ENCODE measurements at places on chromosomes 3 and 15.

- DNase-seq: no peak
These were observed 88.9 kb upstream of the OSBPL11 start for GRCh38 chr3:125684199-125684598.

DNA sequence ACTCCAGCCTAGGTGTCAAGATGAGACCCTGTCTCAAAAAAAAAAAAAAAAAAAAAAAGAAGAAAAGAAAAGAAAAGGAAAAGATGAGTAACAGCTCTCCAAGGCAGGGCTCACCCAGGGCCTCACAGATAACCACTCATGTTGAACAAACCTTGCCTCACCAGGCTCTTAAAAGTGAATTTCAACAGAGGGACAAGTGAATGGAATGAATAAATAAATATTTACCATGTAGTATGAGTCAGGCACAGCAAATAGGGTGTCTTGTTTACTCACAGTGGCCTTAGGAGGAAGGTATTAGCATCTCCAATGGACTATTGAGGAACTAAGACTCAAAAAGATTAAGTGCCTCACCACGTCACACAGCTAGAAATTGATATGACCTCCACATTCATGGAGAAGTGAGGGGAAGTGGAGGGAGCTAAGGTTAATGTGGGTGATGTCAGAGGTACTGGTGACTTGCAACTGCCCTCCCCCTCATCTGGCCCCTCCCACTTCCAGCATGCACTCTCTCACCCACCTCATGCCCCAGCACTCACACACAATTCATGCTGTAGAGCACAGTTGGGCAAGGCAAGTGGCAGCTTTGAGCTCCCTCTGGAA, 255.5 kb downstream of the UACA start:
- DNase-seq: no peak

DNA sequence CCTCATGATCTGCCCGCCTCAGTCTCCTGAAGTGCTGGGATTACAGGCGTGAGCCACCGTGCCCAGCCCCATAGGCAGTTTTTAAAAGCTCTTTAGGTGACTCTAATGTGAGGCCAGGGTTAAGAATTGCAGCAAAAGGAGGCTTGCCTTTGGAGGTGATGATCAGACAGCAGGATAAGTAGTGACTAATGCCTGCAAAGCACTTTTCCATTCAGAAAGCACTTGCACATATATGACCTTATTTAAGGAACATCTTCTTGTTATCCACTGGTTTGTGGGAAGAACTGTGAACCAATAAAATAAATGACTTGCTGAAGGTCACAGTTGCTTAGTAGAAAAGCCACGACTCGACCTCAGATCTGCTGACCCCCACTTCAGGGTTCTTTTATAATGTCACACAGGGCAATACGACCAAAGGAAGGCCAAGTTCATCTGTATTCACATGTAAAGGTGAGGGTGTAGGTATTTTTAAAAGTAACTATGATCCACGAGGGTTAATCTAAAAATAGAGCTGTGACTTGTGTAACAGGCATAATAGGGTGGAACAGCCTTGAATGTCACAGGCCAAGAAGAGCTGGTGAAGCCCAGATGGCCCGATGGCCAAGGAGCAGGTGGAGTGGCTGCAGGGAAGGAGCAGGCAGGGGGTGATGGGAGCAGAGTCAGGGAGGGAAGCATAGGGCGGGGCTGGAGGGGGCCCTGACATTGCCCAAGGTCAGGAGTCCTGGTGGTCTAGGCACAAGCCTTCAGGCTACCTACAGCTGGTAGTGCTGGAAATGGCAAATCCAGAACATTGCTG, 24.4 kb downstream of the LARP6 start:
- no peak for DNase-seq

DNA sequence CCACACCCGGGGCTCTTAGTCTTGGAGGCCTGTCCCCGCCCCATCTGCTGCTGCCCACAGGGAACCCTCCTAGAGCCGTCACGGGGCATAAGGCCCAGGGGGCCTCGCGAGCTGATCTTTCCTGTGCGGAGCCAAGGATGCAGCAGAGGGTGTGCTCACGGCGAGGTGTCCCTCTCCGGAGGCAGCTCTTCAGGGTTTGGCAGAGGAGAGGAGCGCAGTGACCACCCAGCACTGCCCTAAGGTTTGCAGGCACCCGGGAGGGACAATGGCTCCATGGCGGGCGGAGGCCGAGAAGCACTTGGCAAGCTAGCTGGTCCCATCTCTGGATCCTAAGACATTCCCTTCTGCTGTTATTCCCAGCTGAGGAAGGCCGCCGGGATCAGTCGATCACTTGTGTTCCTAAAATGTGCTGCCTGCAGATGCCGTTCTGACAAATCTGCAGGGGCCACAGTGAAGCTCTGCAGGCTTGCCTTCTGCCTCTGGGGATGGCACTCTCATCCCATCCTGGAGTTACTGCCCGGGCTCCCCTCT, 47.4 kb upstream of the PCSK6 start:
- no peak for DNase-seq

GRCh38 chr3:196708467-196708866, 3.6 kb downstream of the CEP19 start:
- DNase-seq: no peak

GRCh38 chr3:115518100-115518852, 105.0 kb upstream of the GAP43 start:
- no peak for DNase-seq

DNA sequence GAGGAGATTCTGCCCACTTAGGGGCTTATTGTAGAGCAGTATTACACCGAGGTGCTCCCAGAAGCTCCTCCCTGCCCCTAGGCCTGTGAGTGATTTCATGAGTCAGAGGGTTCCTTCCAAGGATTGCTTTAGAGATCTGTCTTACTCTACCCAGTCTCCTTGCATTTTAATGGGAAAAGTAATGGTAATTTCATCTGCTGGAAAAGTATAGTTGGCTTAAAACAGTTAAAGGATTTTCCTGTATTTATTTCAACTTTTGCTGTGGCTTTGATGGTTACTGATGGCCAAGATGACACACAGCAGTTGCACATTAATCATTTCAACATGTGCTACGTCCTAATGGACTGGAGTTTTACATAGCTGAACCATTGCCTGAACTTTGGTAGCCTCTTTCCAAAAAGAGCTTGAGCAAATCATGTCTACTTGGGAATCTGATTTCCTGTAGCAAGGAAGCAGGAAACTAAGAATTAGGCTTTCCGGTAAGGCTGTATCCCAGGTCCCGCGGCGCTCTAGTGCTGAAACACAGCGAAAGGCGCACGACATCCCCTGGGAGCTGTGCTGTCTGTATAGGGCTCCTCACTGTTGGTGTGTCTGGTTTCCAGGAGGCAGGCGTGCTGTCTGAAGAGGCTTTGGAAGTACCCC, 9.2 kb upstream of the PGPEP1L start:
- no peak for DNase-seq

DNA sequence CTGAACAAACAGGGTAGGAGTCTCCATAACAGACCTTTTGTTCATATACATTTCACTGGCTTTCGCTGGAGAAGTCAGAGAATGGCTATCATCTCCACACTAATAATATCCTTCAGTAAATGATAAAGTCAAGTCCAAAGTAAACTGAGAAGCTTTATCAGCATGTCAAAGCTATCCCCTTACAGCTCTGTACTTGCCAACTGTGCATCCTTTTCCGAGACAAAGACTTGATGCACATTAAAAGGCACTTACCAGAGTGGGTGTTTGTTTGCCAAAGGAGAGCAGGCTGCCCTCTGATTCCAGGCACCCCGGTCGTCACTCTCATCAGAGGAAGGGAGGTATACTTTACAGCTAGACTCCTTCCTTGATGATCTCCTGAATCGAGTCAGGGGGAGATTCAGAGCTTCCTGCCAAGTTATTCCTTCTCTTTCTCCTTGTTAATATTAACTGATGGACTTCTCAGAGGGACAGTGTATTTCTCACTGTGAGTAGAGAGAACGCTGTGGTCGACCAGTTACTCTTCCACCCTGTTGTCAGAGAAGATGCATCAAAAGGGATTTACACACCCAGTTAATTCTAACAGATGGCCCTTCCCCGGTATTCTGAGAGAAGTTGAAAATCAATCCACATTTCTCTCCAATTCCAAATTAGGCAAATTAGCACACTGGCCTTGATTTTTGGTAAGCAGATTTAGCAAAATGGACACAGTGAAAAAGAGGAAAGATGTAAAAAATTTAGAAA, 504.7 kb upstream of the NR2F2 start:
- DNase-seq: no peak

GRCh38 chr3:15281817-15282216, 50.6 kb downstream of the SH3BP5 start:
- peak; percentile 49 for DNase-seq

- no peak for DNase-seq
These were observed 534.9 kb downstream of the MAGI1 start for GRCh38 chr3:65503776-65504175.

- DNase-seq: no peak
These were observed 68.6 kb upstream of the ONECUT1 start for GRCh38 chr15:52858782-52859176.

DNA sequence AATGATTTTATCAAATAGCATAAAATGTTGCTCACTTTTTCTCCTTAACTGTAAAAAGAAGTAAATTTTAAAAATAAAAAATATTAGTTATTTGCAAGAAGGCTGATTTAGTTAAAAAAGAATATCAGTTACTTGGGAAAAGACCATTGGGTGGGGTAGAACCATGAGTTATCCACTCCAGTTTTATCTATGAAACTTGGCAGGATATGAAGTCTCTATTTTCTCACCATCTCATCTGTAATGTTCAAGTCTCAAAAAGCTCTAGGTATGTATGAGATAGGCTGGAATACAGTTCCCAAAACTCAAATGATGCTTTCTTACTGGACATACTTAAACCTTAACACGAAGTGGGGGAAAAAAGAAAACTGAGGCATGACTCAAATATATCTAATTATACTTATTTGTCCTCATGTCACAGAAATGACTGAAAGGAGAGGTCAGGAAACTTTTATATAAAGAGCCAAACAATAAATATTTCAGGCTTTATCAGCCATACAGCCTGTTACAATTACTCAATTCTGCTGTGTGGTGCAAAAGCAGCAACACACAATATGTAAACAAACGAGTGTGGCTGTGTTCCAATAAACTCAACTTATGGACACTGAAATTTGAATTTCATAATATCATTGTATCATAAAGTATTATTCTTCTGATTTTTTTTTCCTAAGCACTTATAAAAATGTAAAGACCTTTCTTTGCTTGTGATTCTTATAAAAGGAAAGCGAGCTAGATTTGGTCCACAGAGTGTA, 131.8 kb downstream of the TBL1XR1 start:
- no peak for DNase-seq

DNA sequence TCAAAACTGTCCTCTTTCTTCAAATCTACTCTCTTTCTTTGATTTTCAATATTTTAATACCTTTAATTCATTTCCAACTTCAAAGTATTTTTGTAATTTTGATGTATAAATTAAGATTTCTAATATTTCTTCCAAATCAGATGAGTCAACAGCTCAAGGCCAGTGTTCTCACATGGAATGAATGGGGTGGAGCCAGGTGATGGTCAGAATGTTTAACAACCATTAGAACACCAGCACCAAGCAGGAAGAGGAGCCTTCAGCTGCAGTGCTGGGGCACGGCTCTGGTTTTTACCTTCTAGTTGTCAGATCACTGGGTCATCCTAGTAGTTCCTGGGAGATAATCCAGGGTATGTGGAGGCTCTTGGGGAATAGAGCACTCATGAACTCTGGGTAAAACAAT, 494.5 kb upstream of the PDZRN3 start:
- no peak for DNase-seq

DNA sequence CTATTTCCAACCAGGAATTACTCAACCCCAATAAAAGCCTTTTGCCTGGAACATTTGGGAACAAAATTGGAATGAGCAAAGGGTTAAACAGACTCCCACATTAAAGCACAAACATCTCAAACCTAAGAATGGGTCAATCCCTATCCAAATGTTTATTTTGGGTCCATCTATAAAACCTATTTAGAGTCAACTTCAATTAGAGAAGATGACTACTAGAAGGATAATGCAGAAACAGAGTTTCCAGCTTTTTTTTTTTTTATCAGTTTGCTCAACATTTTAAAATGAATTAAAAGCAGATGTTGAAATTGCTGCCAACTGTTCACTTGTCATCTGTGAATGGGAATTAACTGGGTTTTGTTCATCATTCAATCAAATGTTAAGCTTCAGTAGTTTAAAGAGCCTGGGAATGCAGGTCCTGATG, 4.1 kb upstream of the TBC1D23 start:
- DNase-seq: no peak

DNA sequence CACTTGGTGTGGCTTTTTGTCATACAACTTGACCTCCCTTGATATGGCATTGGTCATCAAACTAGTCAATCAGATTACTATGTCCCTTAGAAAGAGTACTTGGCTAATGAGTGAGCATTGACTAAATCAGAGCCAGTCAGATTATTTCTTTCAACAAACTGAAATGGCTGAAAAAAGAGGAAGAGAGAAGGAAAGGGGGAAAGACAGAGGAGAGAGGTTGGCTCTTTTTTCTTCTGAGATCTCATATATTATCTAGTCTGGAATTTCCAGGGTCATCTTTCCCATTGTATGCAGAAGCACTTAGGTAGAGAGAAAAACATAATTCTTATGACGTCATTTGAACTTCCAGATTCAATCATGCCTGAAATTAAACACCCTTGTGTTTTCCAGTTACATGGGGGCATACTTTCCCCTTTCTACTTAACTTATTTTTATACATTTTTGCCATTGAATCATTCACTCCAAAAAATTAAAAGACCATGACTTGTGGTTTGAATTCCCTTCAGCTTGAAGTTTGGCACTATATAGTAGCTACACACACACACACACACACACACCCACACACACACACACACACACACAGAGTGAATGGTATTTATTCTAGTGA, 387.8 kb downstream of the LSAMP start:
- DNase-seq: no peak

- no peak for DNase-seq
These were observed 46.2 kb downstream of the ZPLD1 start for GRCh38 chr3:102481050-102481449.

DNA sequence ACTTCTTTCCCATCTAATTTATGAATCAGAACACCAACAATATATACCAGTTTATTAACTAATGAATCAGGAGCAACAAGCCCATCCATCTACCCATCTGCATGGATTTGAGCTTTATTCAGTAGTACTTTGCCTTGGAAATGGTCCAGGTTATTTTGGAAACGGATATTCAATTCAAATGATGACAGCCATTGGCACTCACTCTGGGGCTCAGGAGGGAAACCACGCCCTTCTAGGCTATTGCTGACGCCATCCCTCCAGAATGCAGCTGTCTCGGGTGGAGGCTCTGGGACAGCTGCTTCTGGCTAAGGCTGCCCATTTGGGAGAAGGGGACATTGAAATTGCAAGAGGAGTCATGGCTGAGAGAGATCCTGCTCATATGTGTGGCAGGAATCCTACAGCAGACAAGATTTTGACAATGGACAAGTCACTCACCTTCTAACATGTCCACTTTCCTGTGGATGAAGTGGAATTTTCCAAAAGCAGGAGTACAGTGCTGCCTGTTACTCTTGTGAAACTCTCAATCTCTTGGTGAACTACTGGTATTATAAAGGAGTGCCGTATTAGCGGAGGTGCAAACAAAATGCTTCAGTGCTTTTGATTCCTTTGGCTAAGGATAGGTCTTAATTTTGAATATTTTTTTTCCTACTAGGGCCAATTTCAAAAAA, 29.3 kb upstream of the TRAK1 start:
- no peak for DNase-seq

GRCh38 chr3:190180268-190180667, 59.6 kb upstream of the P3H2 start:
- DNase-seq: no peak

GRCh38 chr3:30680789-30681648, 74.6 kb downstream of the TGFBR2 start:
- peak; percentile 90 for DNase-seq

Data from hippocampal formation (tissue), 2 donors.